ENCODE measurements at places on chromosomes 2 and 18. TPM values are rescaled to one million over a fixed set of nuclear protein-coding genes. Genes with fewer than 3 reads are reported as not detected.

DNA sequence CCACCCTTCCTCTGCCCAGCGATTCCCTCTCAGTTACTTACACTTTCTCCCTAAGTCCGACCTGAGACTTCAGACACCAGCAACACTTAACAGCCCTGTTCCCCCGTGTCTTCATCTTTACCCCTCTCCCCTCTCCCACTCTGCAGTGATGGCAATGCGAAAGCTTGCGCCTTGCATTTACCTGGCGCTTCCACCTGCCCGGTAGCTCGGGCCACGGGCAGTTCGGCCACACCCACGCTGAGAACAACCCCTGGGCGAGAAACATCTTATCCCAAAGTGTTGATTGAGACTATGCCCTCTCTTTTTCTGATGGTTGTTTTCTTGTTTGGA is 558 bp downstream of the DNAJC10 start:
- no peak for DNase-seq

DNA sequence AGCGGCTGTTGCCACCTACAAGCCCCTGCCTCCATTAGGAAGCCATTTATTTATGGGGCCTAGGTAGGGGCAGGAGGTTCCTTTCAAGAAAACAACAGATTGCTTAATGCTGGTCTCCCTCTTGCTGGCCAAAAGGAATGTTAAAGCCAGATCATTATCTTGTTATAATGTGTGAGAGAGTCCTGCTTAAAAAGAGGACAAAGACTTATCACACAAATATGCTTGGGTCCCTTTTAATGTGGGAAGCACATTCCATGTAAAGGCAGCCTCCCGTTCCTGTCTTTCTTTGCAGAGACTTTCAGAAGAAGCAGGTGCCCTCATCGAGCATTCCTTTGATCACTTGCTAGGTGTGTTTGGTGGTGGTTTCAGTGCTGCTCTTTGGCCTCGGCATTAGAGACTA is 76.4 kb downstream of the AGAP1 start:
- no peak for DNase-seq

DNA sequence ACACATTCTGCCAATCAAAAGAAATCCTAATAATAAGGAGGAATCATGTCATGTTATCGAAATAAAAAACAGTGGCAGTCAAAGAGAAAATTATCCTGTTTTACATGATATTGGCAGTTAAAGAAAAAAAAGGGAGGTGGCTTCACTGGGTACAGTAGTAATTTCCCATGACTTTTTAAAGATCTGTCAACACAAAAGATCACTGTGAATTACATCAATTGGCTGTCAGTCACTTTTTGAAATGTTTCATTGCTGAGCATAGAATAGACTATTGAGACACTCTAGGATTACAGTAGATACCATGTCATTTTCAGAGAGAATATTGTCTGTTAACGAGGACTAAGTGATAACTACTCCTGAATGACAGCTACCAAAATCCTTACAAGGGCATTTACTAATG is 335.7 kb upstream of the CYP26B1 start:
- no peak for DNase-seq

Gene FOXI3
- not detected for total RNA-seq

DNA sequence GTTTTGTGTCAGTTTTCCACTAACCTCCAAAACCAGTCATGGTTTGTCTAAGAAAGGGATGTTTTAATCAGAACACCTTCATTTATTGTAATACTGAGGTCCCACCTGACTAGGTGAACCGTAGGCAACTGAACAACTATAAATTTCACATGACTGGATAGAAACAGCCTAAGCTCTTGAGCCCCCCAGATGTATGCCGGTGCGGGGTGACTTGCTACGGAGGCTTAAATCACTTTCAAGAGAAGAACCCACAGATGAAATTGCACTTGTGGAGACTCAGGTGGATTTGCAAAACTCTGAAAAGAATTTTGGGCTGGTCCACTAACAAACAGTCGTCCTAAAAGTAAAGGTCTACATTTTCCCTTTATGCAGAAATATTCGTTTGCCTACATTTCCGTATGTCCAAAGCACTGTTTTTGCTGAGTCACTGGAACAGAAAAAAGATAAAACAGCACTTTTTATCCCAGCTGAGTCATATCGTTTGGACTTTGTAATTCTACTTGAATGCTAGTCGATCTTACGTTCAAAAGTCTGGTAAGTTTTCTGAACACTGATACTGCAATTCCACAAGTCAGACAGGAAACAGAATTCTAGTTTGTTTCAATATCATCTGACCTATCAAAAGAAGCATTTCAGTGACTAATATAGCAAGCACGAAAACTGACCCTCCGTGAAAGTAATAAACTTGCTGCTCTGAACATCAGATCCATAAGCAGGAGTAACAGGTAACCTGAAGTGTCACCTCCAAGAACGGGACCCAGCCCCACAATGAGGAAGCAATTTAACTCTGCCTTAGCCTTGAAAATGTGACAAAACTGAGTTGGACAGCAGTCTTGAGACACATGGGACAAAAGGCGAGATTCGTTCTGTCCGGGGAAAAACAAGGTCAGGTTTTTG is 18.1 kb downstream of the ZNF516 start:
- DNase-seq, result peak; percentile 75

Gene PTPRN
- total RNA-seq, result 4.9 TPM

Data from SJSA1 (cell line).